ENCODE measurements at places on chromosomes 5 and 9.

DNA sequence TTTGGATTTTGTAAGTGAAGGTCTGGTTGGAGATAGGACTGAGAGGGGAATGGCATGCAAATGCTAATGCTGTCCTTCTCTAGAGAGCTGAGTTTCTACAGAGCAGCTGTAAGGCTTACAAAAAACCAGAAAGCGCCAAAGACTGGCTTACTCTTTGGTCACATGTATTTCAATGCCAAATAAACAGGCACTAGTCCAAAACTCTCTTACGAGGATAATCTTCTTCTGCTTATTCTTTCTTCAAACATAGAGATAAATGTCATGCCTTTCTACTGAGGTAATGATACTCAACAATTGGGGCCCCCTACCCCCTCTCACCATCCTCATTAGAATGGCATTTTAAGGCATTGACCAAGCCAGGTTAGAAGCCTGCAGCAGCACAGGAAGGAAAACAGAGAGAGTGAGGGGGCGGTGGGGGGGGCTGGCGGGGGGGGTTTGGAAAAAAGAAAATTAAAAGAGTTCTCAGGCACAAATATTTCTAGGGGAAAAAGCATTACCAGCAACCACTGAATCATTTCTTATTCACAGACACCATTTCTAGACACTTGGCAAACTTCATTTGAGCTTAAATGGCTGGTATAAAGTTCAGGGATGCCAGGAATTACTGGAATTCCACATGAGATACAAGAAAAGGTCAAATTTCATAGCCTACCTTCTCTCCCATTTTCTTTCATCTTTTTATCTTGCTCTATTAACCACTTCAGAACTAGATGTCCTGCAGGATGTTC lies 34.0 kb downstream of the PUM3 start:
- DNase-seq: no peak

DNA sequence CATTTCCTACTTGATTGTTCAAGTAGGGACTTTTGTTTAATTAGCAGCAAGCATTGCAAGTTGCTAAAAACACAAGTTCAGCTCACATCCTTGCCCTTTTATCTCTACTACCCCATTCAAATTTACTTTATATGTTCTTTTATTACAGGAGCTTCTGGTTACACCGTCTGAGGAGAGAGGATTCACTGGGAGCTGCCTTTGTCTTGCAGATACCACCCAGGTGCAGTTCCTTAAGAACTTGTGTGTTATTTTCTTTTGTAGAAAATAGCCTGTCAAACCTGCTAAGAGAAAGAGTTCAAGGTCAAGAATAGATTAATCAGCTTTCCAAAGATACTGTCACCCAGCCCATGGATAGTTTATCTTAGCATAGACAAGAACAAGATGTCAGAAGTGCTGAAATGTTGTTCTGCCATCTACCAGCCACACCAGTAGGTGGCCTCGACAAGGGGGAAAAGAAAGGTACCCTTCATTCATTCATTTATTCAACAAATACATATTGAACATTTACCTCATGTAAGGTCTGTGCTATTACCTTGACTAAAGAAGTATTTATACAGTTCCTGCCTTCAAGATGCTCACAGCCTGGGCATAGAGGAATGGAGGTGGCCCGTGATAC lies 750.3 kb downstream of the MAT2B start:
- no peak for DNase-seq

DNA sequence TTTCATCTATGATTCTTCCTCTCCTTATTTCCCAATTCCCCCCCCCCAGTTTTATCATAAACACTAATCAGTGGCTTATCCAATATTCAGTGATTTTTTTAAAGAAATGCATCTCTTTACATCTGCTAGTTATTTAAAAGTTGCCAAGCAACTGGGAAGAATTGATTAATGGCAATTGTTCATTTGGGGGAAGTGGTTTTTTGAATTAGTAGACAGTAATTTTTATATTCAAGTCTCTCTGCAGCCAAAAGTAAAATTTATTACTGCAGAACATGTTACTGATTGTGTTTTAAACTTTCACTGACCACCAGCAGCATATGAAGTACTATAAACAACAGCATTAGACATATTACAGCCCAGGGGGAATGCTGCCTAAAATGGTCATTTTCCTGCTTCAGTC lies 308.8 kb upstream of the NREP start:
- no peak for DNase-seq

DNA sequence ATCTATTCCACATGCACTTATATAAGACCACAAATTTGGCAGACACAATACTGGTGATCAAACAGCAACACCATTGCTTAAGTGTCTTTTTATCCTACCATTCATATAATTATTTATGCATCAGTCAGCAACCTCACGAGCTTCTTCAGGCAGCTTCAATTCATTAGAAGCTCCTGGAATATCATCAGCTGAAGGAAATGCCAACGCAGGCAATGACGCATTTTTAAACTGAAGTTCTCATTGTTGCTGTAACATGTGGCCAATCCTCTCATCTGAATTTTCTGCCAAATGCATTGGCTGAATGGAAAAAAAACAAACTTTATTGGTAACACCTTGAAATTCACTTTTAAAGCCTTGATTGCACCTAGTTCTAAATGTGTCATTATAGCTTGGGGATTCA lies 376.4 kb upstream of the RGMB start:
- no peak for DNase-seq

GRCh38 chr9:79346350-79347020 lies 225.3 kb upstream of the TLE4 start:
- DNase-seq: no peak

DNA sequence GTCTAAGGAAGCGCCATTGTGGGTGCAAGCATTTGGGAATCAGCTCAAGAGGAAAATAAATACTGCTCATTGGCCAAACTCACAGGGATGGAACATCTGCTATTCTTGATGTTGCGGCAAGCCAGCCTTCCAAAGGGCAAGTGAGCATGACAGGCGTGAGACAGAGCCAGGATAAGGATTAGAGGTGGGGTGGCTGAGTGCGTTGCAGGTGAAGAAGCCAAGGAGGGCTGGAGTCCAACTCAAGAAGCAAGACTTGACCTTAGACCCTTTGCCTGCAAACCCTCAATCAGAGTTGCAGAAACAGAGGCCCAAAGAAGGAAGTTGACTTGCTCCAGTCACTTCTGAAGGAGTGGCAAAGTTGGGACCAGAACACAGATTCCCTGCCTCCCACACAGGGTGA lies 79.4 kb downstream of the WWC1 start:
- no peak for DNase-seq

GRCh38 chr9:125988479-125989050 lies 241.4 kb downstream of the PBX3 start:
- DNase-seq: no peak

- no peak for DNase-seq
These were observed 34.9 kb upstream of the ACOT12 start for GRCh38 chr5:81428861-81429260.

- DNase-seq: no peak
These were observed 47.8 kb upstream of the JADE2 start for GRCh38 chr5:134477462-134478245.

- DNase-seq: no peak
These were observed 337.0 kb downstream of the PLK2 start for GRCh38 chr5:58122848-58123392.
